Airway epithelial cell (primary cell): ENCODE measurements at places on chromosomes 4 and X. TPM values are rescaled to one million over a fixed set of nuclear protein-coding genes. Genes with fewer than 3 reads are reported as not detected.

RAB33A gene
- 0.21 TPM in 1 of 2 replicates, not detected in the other for total RNA-seq

CDS1 gene
- 12.3 and 20.7 TPM in 2 replicates for total RNA-seq

TLR1 gene
- 0.14 and 0.49 TPM in 2 replicates for total RNA-seq

CLTRN gene
- 0.46 and 0.85 TPM in 2 replicates for total RNA-seq

CCSER1 gene
- total RNA-seq: 1.4 TPM in 1 of 2 replicates, not detected in the other

TENM3 gene
- 7.7 and 10.6 TPM in 2 replicates for total RNA-seq

VEGFC gene
- total RNA-seq: 19.2 and 26.8 TPM in 2 replicates

CXCL6 gene
- 2.3 and 3.6 TPM in 2 replicates for total RNA-seq

LAMP2 gene
- 69.3 and 101 TPM in 2 replicates for total RNA-seq

BEX1 gene
- total RNA-seq: 1.9 TPM in 1 of 2 replicates, not detected in the other

SMIM43 gene
- total RNA-seq: 0.35 TPM in 1 of 2 replicates, not detected in the other

GPR82 gene
- total RNA-seq: not detected in 2 replicates

PDLIM3 gene
- total RNA-seq: 0.07 and 0.56 TPM in 2 replicates

SLC38A5 gene
- total RNA-seq: 57.7 and 92.3 TPM in 2 replicates

SPIN2B gene
- total RNA-seq: 4.2 and 4.7 TPM in 2 replicates

UCP1 gene
- not detected in 2 replicates for total RNA-seq

TBC1D14 gene
- total RNA-seq: 49.0 and 64.5 TPM in 2 replicates

FAT4 gene
- total RNA-seq: 3.2 and 3.8 TPM in 2 replicates

SPATA4 gene
- total RNA-seq: not detected in 2 replicates

F8A2 gene
- not detected in 2 replicates for total RNA-seq

S100G gene
- total RNA-seq: not detected in 2 replicates

SH3D19 gene
- 29.1 and 39.3 TPM in 2 replicates for total RNA-seq

SLIT2 gene
- total RNA-seq: 0.37 and 0.63 TPM in 2 replicates

CENPVL2 gene
- not detected in 2 replicates for total RNA-seq

LUZP4 gene
- not detected in 2 replicates for total RNA-seq

STATH gene
- total RNA-seq: not detected in 2 replicates
